ENCODE measurements at places on chromosomes 12 and 14.

DNA sequence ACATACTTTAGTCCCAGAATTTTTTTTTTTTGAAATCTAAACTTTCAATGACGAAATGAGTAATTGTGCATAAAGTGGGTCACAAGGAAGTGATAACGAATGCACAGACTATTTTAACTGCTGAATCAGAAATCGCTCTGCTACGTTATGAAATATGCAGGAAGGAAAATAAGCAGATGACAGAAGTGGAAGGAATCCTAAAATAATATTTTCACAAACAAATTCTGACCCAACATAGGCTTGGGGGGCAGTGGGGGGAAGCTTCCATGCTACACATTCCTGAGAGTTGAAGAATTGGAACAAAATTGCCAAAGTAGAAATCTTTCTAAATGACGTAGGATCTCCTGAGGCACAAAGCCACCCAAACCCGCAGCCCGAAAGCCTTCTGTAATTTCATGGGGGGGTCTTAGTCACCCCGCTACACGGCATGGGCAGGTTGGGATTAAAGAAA lies 89.6 kb downstream of the ARF6 start:
- DNase-seq = no peak

DNA sequence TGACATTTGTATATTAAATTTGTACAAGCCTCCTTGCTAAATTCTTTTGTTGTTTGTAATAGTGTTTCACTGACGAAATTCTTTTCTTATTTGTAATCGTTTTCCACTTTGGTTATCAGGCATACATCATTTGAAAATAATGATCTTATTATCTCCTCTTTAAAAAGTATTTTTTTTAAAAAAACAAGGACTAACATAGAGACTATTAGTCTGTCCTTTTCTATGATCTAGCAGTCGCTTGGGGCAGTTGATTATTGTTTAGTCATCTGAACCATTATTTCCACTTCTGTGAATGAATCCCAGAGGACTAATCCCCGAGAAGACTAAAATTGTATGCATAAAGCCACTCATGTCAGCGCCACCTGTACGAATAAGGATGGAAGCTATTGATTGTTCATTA lies 11.5 kb downstream of the ADGRD1 start:
- DNase-seq = no peak

GRCh38 chr14:47270715-47271114 lies 404.7 kb downstream of the MDGA2 start:
- no peak for DNase-seq

GRCh38 chr14:101363261-101363555 lies 198.1 kb upstream of the DIO3 start:
- DNase-seq = no peak

- no peak for DNase-seq
Observed at GRCh38 chr12:1841586-1842182, 21.3 kb downstream of the LRTM2 start.

- no peak for DNase-seq
Observed at GRCh38 chr12:111340231-111340630, 28.7 kb downstream of the PHETA1 start.

DNA sequence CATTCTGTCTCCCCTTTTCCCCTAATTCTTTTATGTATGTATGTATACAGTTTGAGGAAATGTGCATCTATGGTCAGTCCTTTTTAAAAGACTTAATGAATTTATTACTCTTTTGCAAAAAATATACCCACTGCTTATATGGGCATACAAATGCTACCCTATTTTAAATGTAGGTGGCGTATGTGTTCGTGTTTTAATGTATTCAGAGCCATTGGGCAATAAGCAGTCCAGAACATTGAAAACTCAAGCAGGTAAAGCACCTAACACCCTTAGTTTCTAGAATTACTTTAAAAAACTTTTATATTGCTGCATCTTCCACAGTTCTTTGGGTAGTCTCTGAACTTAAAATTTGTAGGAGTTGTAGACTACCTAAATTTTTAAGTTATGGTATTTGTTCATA lies 42.6 kb upstream of the A2ML1 start:
- no peak for DNase-seq

DNA sequence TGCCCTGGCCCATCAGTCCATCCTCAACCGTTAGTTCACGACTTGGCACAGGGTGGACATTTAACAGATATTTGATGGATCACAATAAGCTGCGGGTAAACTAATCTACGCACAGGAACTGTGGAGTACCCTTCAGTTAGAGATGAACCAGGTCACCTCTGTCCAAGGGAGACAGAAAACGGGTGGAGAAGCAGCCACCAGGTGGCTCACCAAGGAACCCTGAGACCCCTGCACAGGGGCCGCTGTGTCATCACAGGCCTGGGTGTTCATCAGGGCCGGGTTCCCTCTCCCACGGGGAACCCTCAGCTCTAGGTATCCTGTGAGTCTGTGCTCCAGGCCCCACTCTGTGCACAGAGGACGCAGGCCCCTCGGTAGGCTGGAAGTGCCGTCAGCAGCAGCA lies 122.2 kb downstream of the PIWIL1 start:
- no peak for DNase-seq

- DNase-seq = no peak
Observed at GRCh38 chr14:34797747-34798583, 77.2 kb downstream of the BAZ1A start.

DNA sequence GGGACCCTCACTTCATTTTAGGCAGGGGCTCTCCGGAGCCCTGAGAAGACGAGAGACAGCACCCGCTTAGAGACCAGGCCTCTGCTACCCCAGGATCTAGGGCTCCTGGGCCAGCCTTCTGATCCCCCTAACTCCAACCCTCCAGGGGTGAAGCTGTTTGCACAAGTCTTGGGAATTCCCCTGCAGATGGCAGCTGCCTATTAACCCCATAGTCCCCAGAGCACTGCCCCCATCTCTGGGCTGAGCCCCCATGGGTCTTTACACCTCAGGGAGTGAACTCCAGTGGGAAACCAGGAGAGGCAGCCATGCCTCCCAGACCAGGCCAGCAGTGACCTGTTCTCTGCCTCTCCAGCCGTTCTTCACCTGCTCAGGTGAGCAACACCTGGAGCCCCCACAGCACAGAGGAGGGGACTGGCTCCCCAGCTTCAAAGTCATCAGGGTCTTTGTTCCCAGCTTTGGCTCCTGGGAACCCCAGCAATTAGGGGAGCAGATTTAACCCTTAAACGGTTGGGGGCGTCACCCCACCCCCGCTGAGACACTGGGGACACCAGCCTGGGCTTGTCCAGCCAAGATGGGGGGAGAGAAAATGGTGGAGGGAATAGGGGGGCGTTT lies 2.3 kb downstream of the WNT10B start:
- DNase-seq = no peak

DNA sequence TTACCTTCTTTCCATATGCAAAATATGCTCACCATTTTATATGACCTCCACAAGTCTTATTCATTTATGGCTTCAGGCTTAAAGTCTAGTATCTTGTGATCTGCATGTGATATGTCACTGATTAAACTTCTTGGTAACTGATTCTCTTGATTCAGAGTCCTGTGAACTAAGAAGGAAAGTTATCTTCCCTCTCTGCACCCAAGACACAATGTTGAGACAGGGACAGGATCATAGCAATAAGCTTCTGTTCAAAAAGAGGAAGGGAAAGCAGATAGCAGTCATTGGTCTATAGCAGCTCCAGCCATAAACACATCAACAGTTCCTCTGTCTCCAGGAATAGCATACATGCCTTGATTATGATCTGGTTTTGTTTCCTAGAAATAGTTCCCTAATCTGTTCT lies 103.1 kb downstream of the UNC79 start:
- no peak for DNase-seq

GRCh38 chr12:29676676-29677075 lies 107.1 kb downstream of the TMTC1 start:
- DNase-seq = no peak

GRCh38 chr14:103656031-103656755 lies 27.2 kb downstream of the KLC1 start:
- DNase-seq = no peak

DNA sequence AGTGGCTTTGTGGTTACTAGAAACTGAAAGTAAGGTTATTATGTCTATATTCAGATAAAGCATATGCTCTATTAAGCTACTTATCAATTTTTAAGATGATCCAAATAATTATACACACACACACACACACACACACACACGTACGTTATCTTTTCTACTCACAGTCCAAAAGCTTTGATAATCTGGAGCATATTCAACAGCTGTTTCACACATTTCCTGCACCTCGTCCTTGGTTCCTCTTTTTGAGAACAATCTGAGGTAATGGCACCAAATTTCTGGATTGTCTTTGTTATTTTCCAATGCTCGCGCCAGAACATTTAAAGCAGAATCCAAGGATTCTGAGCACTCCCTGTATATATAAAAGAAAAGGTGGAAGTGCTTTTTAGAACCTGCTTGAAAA lies 37.5 kb downstream of the ZFC3H1 start:
- no peak for DNase-seq

GRCh38 chr12:118175823-118176447 lies 40.0 kb downstream of the PEBP1 start:
- DNase-seq = no peak

DNA sequence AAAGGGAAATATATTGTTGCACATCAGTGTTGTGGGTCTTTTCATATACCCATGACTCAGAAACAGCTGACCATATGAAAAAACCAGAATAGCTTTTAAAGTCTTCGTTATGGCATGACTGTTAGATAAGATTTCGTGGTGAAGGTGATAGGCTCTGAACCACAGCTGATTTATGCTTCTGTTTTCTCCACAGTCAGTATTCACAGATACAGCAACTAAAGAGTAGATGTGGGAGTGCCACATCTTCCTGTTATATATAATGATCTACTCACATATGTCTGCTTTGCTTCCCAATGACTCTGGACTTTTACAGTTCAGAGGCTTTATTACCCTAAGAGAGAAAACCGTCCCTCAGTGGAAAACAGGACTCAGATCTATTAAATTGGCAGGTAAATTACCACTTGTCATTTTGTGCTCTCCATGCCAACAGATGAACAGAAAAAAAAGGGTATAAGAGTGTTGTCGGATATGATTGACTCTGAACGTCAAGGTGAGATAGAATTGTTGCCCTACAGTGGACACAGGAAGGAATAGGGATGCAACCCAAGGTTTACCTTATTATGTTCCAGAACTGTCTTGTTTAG lies 1037.1 kb downstream of the GALC start:
- no peak for DNase-seq

GRCh38 chr14:57008534-57008933 lies 198.3 kb upstream of the OTX2 start:
- no peak for DNase-seq

DNA sequence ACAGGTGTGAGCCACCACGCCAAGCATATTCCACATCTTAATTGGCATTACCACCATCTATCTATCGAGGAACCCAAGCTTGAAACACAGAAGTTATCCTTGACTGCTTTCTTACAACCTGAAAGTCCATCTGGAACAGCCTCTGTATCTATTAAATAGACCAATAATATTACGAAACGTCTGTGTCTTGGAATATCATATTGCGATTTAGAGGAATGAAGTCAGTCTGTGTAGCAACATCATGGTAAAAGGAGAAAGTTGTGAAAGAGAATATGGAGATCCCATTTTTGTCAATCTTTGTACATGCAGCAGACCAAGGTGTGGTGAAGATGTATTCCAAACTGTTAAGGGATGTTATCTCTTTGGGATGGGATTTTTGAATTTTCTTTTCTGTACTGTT lies 25.8 kb upstream of the MAX start:
- no peak for DNase-seq

DNA sequence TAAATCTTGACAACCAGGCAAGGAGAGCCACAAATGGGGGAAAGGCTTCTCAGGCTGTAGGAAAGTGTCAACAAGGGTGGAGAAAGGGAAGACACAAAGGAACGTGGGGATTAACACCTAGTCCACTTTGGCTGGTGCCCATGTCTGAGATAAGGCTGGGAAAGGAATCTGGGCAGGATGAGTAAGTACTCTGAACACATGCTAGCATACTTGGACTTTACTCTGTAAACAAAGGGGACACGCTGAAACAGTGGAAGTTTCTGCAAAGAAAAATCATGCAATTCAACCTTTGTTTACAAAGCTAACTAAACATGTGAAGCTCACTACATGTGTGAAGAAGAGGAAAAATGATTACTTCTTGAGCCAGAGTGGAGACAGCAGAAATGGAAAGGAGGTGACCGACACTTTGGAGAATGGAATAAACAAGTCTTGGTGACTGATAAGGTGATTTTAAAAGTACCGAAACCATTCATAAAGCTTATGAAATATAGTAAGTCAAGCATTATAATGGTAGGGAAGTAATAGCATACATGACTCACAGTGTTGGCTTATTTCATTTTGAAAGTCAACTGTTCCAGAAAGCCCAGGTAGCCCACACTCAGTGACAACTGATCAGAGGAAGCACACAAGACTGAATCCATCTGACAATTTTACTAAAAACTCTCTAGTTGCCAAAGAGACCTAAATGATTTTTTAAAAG lies 13.2 kb downstream of the CPNE8 start:
- DNase-seq = no peak

DNA sequence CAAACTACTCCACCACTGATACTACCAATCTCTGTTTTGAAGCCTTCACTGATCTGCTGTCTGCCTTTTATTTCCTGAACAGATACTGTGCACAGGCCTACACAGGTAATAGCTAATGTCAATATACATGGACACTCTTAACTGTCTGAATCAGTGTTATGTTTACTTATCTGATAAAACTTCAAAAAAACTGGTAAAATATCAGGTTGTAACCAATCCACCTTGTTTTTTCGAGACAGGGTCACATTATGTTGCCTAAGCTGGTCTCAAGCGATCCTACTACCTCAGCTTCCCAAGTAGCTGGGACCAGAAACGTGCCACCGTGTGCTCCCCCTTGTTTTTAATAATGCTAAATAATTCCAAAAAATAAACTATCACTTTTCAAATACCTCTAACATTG lies 43.5 kb downstream of the HECTD1 start:
- DNase-seq = no peak

GRCh38 chr12:101714877-101715444 lies 17.5 kb downstream of the CHPT1 start:
- no peak for DNase-seq

DNA sequence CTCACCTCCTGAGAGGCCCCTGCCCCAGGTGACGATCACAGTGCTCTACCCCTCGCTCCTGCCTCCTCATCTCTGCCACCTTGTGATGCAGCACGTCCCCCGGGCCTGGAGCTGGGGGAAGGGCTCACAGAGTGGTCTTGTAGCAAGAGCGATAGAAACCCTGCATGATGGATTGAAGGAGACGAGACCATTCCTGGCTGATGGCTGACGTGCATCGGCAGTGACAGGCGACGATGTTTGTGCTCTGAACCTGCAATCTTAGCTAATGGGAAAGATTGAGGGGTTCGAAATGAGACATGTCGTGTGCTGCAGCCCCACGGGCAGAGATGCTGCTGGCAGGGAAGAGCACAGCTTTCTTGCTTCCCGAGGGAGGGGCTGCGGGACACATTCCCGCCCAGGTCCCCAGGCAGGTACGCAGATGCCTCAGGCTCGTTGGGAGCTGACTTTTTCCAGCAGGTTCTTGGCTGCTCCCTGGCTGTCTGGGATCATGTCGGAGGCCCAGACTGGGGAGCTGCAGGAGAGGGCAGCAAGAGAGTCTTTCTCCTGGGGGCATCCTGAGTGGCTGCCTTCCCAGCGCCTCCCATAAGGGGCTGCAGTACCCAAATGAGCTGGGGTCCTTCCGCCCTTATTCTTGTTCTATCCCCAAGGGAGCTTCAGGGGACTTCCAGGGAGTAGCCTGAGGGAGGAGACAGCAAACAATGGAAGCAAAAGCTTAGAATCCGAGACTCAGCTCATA lies 38.7 kb upstream of the GPATCH2L start:
- DNase-seq = no peak

All from left hindlimb (tissue), 1 donor.